ENCODE measurements at places on chromosomes 7 and 10.
A peak's percentile ranks its signal among the peaks of the same experiment; 100 is the strongest.

- DNase-seq = peak; percentile 49
Observed at GRCh38 chr10:62651341-62651740, 153.2 kb upstream of the ADO start.

DNA sequence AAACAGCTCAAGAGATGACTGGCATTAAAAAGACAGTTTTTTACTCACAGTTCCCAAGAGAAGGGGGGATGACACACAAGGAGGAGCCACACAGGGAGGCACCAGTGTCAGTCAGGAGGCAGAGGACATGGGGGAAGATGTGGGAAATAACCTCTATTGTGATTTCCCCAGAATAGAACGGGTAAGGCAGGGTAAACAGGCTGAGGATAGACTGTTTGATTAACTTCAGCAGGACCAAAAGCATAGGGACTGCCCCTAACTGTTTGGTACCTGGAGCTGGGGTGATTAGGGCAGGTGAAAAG is 60.7 kb downstream of the RAPGEF5 start:
- DNase-seq = no peak

- no peak for DNase-seq
Observed at GRCh38 chr10:106251573-106251972, 912.9 kb downstream of the SORCS1 start.

GRCh38 chr10:111830359-111830758 is 353.2 kb downstream of the GPAM start:
- DNase-seq = no peak

DNA sequence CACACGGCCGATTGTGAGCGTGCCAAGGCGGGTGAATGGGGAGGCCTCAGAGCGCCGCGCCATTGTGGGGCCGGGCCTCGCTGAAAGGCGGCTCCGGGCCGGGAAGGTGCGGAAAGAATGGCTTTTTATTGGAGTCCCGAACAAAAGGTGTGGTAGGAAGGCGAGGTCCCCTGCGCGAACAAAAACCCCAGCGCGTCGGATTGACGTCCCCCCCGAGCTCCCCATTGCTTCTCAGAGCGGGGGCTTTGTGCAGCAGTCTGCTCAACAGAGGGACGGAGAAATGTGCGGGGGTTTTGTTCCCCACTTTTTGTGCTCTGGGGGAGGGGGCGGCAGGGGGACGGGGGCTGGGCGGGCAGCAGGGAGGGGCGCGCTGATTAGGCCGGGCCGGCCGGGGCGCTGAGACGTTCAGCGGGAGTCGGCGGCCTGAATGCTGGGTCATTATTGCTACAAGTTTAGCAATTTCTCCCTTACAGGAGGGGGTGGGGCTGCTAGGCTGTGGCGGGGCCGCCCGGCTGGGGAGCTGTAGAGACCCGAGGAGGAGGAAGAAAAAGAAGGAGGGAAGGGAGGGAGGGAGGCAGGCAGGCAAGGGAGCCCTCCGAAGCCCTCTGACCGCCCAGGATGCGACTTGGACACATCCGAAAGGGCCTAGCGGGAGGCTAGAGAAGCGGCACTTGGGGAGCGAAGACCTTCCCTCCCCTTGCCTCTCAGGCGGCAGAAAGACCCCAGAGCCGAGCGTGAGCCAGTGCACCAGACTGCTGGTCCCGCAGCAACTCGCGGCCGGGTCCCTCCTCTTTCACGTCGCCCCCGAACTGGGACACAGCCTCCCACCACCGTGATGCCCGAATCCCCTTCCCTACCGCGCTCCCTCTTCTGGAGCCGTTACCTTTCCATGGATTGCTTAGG is 4.6 kb downstream of the NKX2-3 start:
- no peak for DNase-seq

DNA sequence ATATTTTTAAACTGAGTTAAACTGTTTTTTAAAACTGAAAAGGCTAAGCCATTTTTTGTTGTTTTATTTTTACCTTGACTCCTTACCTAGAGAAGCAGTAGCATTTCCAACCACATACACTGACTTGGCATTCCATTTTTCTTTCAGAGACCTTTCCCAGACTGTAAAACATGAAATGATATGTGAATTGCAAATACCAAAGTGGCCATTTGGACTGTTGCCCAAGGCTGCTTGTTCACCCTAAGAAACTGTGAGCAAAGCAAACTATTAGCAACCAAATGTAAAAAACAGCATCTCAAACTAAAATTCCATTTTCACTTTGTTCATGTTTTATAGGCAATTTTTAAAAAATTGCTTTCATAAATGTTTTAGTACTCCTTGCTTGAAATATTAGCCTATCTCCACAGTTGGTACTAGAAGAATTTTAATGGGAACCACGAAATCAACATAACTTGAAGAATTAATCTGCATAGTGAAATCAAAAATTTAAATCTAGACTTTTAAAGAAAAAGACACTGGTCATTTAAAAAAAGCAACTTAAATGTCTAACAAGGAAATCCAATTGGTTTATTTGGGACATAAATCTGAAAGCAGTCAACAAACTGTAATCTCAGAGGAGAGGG is 10.8 kb downstream of the UROS start:
- peak; percentile 75 for DNase-seq

- DNase-seq = peak; percentile 99
Observed at GRCh38 chr10:126247446-126247975, 140.8 kb downstream of the ADAM12 start.

DNA sequence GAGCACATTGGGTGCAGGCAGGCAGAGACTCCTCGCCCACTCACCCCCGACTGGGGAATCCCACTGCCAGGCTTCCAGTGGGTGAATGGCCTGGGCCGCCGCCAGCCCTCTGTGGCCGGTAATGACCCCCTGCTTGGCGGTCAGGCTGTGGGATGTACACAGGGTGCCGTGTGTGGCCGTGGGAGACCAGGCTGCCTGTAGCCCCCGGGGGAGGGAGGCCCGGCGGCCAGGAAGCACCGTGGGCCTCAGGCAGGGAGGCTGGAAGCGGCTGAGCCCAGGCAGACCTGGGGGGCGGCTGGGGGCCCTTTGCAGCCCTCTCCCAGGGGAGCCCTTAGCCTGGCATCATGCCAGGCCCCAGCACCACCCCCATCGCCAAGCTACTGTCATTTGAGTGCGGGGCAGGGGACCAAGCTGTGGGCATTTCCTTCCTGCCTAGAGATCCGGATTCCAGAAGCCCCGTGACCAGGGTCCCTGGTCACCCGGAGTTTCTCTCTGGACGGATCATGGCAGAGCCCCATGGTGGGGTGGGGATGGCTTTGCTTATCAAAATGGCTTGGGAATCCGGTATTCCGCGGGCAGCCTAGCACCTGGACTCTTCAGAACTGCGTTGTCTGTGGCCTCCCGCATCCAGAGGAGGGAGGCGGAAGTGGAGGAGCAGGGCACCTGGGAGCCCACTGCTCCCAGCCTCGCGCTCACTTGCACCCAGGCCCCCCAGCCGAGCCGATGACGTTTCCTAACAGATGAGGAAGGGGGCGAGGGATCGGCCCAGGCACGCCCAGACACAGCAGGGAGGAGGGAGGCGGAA is 1.1 kb downstream of the TTYH3 start:
- peak; percentile 82 for DNase-seq

- DNase-seq = no peak
Observed at GRCh38 chr7:44535348-44536064, 5.6 kb downstream of the NPC1L1 start.

- DNase-seq = no peak
Observed at GRCh38 chr7:23044581-23044980, 30.7 kb upstream of the HYCC1 start.

DNA sequence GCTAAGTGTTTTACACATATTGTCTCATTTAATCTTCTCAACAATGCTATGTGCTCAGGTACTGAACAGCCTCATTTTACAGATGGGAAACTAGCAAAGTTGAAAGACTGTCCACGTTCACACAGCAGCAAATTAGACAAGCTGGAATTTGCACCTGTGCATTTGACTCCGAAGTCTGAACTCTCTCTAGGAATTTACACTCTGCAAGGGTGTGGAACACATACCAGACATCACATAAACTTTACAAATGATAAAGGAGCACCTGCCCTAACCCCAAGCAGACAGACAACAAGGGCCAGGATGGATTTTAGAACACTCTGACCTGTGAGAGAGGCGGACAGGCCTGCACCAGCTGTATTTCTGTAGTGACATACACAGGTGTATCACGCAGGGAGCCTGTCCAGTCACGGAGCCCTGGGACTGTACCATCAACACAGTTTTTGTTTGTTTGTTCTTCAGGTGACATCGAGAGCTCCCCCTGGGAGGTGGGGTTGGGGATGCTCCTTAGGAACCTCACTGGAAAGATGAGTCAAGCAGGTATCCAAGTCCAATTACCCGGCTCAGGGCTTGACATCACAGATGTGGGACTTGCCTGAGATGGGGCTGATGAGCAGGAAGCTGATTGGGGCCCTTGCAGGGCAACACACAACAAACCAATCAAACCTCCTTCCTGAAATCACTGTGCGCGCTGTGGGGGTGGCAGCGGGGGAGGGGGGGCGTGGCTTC is 31.0 kb downstream of the MKI67 start:
- DNase-seq = no peak

DNA sequence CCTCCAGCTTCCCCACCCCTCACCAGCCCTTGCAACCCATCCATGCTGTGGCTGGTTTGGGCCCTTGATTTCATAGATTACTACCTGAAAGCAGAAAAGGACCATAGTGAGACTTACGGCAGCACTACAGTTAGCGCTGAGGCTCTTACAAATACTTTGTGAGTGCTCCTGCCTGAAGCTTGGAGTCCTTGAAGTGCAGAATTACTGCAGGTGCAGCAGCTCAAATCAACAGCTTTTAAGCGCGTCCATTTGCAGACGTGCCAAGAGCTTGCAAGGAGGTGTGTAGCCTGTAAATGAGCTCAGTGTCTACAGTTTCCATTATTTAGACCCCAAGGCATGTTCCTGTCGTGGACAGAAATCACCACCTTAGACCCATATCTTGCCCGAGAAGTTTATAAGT is 103.0 kb downstream of the CELF2 start:
- no peak for DNase-seq

- DNase-seq = no peak
Observed at GRCh38 chr7:44131173-44132029, 8.1 kb upstream of the POLD2 start.

DNA sequence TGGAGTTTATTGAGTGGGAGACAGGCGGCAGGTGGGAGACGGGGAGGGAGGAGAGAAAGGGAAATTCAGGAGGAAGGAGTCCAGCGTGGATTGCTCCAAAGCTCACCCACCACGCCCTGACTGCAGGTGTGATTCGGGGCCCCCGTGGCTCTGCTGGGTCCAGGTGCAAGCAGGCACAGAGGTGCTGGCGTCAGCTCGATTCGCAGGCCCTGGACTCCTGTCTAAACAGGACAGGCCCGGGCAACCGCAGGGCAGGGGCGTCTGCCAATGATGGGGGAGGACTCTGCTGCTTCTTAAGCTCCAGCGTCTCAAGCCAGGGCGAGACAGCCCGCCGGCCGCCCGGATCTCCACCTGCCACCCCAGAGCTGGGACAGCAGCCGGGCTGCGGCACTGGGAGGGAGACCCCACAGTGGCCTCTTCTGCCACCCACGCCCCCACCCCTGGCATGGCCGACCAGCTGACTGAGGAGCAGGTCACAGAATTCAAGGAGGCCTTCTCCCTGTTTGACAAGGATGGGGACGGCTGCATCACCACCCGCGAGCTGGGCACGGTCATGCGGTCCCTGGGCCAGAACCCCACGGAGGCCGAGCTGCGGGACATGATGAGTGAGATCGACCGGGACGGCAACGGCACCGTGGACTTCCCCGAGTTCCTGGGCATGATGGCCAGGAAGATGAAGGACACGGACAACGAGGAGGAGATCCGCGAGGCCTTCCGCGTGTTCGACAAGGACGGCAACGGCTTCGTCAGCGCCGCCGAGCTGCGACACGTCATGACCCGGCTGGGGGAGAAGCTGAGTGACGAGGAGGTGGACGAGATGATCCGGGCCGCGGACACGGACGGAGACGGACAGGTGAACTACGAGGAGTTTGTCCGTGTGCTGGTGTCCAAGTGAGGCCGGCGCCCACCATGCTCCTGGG is at the start of gene CALML3:
CALML3 (plus strand) TSS at position 321 of the 920 bp plus-strand sequence; CDS start at position 446, 125 bp downstream.
- DNase-seq = no peak

DNA sequence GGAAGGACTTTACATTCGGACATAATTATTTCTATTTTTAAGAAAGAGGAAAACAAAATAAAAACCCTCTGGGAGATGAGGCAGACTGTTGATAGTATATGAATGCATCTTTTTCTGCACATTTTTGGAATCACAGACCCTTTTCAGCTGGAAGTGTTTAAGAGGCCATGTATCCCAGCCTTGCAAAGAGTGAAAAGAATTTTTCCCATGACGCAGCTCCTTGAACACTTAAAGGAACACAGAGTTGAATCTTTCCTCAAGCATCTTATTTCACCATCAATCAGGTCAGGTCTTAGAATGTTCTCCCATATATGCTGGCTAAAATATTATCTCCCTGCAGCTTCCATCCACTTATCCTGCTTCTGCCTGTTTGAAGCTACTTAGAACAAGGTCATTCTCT is 45.9 kb upstream of the PAPSS2 start:
- peak; percentile 37 for DNase-seq

- DNase-seq = peak; percentile 24
Observed at GRCh38 chr10:27838361-27838760, 92.7 kb upstream of the MKX start.

- DNase-seq = no peak
Observed at GRCh38 chr10:132407846-132408278, 10.9 kb downstream of the PWWP2B start.

DNA sequence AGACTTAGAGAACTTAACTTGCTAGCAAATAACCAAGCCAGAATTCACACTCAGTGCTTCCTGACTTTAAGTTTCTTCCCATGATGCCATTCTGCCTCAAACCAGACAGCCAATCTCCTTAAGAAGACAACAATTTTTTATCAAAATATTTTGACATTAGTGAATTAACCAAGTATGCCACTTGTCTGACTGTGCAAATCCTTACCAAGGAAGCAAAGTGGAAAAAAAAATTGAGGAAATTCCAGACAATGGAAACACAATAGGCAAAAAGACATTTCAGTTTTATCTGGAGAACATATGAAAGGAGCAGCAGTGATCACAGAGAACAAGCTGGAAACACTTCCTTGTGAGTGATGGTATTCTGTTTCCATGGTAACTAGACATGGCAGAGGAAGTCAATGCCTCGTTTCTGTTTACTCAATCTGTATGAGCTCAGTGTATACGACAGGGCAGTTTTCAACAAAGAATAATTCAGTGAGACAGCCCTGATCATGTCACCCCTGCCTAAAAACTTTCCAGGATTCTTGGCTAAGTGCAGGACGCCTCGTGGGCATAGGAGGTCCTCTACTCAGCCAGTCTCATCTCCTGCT is 114.2 kb downstream of the DYNC1I1 start:
- DNase-seq = no peak

GRCh38 chr7:5691606-5692005 is 89.9 kb downstream of the RNF216 start:
- no peak for DNase-seq

- DNase-seq = no peak
Observed at GRCh38 chr7:138417078-138417700, 42.9 kb upstream of the TRIM24 start.

GRCh38 chr7:7798510-7798909 is 80.1 kb upstream of the RPA3 start:
- no peak for DNase-seq

- no peak for DNase-seq
Observed at GRCh38 chr10:70368774-70369482, 13.5 kb downstream of the LRRC20 start.

DNA sequence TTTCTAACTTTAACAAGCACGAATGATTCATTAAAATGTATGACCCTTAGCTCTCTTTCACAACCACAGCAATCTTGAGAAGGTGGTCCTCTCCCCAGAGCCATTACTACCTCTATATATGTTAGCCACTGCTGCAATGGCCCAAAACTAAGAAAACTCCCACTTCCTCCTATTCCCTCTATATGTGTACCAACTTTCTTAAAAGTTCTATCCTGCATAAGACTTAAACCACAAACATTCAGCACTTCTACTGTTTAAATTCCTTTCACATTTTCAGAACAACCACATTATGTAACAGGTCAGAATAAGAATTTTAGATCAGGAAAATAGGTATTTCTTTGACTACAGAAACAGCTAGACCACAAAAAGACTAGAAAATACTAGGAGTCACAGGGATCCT is 36.2 kb downstream of the WASL start:
- peak; percentile 83 for DNase-seq

All from fibroblast of upper back skin (primary cell).